Stimulated activated CD4-positive, alpha-beta T cell treated with anti-CD3 and anti-CD28 coated beads, Interleukin-2, amount 100 ng/mL, for 24 hours (primary cell): ENCODE measurements at places on chromosomes 11 and 22.

DNA sequence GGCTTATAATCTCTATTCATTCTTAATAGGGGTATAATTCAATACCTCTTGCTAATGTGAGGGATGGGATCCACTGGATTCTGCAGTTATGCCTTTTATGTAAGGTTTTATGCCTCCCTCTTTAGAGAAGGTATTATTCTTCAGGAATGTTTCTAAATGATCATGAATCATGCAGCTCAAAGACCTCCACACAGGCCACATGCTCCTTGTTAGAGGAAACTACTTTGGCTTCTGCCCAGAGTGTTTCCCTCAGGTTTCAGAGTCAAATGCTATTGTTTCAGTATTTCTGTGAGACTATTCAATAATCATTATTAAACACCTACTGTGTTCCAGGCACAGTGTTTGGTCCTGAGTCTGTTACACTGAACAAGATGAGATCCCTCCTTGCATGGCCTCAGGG is 115.9 kb downstream of the RAB38 start:
- DNase-seq: no peak

DNA sequence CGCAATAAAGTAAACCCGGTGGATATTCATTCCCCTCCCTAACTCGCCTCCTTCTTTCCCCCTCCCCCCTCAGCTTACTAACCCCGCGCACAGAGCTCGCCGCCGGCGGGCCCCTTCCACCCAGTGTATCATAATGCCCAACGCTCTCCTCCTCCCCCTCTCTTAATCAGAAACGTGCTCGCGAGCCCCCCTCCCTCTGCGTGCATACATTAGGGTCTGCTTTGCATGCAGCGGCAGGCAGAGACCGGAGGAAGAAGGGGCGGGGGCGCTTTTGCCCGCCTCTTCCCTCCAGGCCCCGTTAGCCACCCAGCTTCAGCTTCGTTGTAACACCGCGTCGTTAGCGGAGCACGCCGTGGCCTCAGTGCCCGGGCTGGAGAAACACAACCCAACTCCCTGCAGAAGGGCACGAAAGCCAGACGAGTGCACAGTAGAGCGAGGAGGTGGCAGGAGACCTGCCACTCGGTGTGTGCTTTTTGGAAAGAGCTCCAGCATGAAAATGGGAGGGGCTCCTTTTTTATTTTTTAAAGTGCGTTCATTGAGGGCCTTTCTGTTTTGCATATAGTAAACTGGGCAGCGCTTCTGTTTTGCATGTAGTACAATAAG is 901 bp upstream of the KMT2A start:
- DNase-seq: peak; percentile 72

DNA sequence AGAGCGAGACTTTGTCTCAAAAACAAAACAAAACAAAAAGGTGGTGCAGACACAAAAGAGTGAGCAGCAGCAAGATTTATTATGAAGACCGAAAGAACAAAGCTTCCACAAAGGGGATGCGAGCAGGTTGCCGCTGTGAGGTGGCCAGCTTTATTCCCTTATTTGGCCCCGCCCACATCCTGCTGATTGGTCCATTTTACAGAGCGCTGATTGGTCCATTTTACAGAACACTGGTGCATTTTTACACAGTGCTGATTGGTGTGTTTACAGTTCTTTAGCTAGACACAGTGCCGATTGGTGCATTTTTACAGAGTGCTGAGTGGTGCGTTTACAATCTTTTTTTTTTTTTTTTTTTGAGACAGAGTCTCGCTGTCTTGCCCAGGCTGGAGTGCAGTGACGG is 77.4 kb downstream of the CECR2 start:
- no peak for DNase-seq

DNA sequence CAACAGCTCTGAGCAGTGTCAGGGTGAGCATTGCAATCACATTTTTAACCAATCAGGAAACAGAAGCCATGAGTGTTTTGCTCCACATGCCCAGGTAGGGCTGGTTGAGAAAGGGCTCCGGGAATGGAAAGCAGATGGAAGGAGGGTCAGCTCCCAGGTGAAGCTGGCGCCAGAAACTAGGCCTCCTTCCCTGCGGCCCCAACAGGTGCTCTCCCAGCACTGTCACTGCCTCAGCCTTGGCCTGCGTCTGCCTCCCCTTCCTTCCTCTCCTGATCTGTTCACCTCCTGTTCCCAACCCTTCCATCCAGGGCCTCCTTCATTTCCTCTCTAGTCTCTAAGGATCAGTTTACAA is 4.6 kb upstream of the VSIG10L2 start:
- DNase-seq: no peak

GRCh38 chr22:22930571-22931556 is 43.2 kb downstream of the IGLL5 start:
- no peak for DNase-seq
